ENCODE measurements at places on chromosomes 16 and 17.

GRCh38 chr17:38509772-38510420, 81.6 kb downstream of the ARHGAP23 start:
- DNase-seq: no peak

- DNase-seq: no peak
Measured at GRCh38 chr16:74113545-74113944, 183.1 kb upstream of the PSMD7 start.

DNA sequence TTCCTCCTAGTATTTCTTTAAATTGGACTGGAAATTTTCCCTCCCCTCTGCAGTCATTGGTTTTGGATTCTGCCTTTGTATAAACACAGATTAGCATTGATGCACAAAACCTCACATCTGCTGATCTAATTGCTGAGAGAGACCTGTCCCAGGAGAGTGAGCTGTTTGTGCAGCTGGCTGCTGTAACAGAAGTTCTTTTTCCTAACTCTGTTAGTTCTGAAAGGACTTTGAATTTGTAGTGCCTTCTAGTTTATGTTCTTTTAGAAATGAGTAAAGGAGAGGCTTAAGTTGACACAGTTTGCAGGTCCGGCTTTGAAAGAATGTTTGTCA, 45.2 kb upstream of the KPNB1 start:
- DNase-seq: no peak

- DNase-seq: no peak
Measured at GRCh38 chr16:67383284-67383683, 10.0 kb downstream of the TPPP3 start.

GRCh38 chr17:78925662-78926555, 722 bp upstream of the TIMP2 start:
- DNase-seq: no peak

GRCh38 chr16:1197237-1197866, 27.7 kb downstream of the TPSG1 start:
- no peak for DNase-seq
